ENCODE measurements at places on chromosomes 5 and 9.
A peak's percentile ranks its signal among the peaks of the same experiment; 100 is the strongest.

GRCh38 chr9:89669361-89669842 is 64.6 kb downstream of the GADD45G start:
- no peak for DNase-seq

GRCh38 chr9:7935681-7936080 is 136.1 kb upstream of the DMAC1 start:
- peak; percentile 63 for DNase-seq

- no peak for DNase-seq
Observed at GRCh38 chr5:170757182-170757601, 26.3 kb upstream of the GABRP start.

- no peak for DNase-seq
Observed at GRCh38 chr5:10712574-10713366, 48.3 kb downstream of the DAP start.

DNA sequence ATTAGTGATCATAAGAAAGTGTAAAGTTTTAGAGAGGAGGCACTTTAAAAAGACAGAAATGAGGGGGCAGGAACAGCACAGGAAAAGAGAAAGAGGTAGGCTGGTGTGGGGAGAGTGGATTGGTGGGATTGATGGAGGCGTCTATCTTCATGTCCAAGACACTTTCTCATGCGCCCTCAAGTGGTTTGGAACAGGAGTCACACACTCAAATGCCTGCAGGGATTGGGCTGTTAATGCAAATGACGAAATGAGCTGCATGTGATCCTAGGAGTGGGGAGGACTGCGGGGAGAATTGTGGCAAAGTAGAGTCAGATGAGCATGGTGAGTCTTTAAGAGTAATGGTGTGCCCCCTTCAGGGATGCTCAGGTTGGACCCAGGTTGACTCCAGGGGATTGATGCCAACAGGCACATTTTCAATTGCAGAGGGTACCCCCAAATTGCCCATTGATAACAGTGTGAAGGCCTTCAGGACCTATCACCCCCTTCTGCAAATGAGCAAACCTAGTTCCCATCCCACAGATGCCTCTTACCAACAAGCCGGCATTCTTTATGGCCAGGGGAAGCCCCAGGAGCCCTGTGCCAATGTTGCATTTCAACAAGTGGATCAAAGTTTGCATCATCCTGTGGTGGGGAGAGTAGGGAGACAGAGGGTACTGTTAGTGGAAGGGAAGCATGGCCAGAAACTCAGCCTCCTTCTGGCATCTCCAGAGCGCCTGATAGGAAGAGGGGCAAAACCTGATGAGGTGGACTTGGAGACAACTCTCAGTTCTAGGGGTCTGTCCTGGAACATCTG is 5.3 kb downstream of the SLC36A3 start:
- DNase-seq: no peak

- no peak for DNase-seq
Observed at GRCh38 chr5:54872810-54873209, 112.6 kb downstream of the ESM1 start.

DNA sequence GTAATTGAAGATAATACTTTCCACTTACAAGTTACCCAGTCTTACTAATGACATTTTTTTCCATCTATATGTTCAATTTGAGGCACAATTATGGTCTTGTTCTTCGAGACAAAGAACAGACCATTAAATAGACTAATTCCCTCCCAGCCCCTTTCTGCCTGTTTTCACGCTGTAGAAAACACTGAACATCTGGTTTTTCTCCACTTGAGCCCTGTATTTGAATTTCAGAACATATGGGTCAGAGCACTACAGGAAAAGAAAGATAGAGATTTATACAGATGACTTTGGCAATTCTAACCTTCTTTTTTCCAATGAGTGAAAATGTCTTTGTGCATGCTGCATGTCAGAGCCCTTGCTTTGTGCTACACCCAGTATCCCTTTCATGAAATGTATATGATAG is 506.9 kb downstream of the LRRC70 start:
- no peak for DNase-seq

DNA sequence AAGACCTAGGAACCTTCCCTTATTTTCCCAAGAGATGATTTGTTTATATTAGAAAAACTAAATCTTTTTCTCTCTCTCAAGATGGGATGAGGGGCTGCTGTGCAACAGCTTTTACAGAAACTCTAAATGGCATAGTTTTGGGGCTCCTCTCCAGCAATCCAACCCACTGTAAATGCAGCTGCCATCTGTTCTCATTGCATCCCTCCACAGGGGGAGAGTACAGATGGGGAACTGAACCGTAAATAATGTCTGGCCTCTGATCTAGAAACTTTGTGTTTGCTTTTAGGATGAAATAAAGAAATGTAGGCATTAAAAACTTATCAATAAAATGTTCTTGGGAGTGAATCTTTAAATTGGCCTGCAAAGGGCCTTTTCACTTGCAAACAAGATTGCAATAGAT is 291.4 kb downstream of the MCTP1 start:
- no peak for DNase-seq

GRCh38 chr9:97243606-97244005 is 63.9 kb upstream of the CCDC180 start:
- DNase-seq: no peak
